ENCODE measurements at places on chromosomes 3 and 15.

GRCh38 chr3:183536238-183536880 lies 19.1 kb downstream of the KLHL6 start:
- DNase-seq: no peak

DNA sequence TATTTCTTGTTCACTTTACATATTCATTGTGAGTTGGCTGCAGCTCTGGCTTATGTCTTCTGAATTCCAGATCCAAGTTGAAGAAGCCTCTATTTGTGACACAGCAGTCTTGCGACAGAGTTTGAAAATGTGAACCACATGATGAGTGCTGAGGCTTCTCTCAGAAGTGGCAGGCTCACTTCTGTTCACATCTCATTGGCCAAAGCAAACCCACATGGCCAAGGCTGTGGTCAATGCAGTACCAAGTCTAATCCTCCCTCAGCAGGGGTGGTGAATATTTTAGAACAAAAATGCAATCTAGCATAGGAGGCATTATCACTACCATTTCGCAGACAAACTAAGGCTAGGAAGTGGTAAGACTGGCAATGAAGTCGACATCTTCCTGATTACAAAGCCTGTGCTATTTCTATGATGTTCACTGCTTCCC lies 45.2 kb downstream of the CDCP1 start:
- peak; percentile 84 for DNase-seq

DNA sequence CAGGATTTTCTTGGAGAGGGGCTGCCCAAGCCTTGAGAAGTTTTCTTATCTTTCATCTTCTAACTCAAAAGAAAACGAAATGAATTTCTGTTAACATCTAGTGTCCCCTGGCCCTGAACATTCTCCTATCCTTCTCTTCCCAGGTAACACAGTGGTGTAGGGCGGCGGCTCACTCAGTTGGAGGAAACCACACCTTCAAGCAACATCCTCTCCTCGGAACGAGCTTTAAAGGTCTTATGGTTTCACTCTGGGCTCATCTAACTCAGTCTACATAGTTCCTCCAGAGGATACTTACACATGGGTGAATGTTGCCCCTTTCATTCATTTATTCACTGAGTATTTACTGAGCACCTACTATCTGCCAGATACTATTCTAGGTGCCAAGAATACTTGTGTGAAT lies 31.0 kb upstream of the KLHL6 start:
- DNase-seq: no peak

GRCh38 chr3:123480428-123480827 lies 31.5 kb upstream of the ADCY5 start:
- DNase-seq: no peak

- no peak for DNase-seq
Measured at GRCh38 chr3:43123895-43124294, 18.0 kb upstream of the POMGNT2 start.
